ENCODE measurements at places on chromosomes 11 and 22. TPM values are rescaled to one million over a fixed set of nuclear protein-coding genes. Genes with fewer than 3 reads are reported as not detected.

PRG3 gene
- total RNA-seq: not detected

DNA sequence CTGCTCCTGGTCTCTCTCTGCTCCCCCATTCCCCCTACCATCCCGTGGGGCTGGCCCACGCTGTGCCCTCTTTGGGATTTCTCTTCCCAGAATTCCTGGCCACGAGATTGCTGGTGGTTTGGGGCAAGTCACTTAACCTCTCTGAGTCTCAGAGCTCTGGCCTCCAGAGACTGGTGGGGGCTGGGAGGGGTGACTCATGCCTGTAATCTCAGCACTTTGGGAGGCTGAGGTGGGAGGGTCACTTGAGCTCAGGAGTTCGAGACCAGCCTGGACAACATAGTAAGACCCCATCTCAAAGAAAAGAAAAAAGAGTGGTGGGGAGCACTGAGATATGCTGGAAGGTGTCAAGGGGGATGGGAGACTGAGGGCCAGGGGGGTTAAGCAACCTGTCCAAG, 18.3 kb downstream of the OTUB1 start:
- peak; percentile 36 for DNase-seq

MAP6 gene
- 0.40 TPM for total RNA-seq

GRCh38 chr22:22855617-22856308, 31.9 kb upstream of the IGLL5 start:
- peak; percentile 36 for DNase-seq

DNA sequence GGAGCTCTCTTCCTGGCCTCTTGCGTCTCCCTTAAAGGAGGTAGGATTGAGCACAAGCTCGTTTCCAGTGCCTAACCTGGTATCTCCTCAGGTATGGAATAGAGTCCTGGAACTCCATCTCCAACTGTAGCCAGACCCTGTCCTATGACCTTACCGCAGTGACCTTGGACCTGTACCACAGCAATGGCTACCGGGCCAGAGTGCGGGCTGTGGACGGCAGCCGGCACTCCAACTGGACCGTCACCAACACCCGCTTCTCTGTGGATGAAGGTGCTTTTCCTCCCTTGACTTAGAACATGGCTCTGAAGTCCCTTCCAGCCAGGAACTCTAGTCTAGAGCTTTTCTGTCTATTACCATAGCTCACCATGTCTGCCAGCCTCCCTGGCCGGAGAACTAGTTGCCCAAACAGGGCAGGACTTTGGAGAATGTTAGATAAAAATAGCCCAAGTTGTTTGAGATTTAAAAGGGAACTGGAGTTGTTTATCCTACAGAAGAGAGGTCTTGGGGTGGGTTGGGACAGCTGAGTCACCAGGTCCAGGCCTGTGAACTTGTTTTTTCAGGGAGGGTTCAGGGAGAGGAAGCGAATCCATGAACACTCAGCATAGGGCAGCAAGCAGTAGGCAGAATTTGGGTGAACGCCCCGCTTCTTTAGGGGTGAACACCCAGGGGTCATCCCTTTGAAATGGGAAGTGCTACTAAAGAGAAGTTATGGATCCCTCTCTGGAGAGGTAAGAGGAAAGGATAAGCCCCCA, 3.3 kb downstream of the IL10RA start:
- no peak for DNase-seq

Data from Daoy (cell line).